ENCODE measurements at places on chromosomes 6 and 20.

- DNase-seq, result no peak
These were observed 11.6 kb upstream of the ASCC3 start for GRCh38 chr6:100892693-100893092.

- DNase-seq, result no peak
These were observed 53.9 kb downstream of the PREX1 start for GRCh38 chr20:48773837-48774418.

GRCh38 chr6:13027207-13027606 is 301.1 kb downstream of the TBC1D7 start:
- no peak for DNase-seq

DNA sequence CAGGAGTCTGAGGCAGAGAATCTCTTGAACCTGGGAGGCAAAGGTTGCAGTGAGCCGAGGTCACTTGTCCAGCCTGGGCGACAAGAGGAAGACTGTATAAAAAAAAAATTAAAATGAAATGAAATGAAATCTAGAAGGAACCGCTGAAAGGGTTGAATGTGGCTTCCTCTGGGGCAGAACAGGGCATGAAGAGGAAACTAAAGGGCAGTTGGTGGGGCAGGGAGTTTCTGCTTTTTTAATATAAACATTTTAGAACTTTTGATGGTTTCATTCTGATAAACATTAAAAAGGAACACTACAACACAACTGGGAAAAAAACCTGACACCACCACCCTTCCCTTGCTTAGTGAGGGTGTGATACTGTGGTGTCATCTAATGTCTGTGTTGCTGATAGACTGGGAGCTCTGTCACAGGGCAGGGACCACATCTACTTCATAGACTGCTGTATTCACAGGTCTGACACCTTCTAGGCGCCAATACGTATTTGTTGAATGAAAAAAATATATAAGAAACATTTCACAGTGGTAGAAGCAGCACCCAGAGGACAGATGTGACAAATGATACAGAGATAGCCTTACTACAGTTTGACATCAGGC is 128.9 kb downstream of the ADAT2 start:
- no peak for DNase-seq

GRCh38 chr20:24720957-24721356 is 228.1 kb upstream of the CST7 start:
- no peak for DNase-seq

GRCh38 chr6:35893246-35893645 is 27.7 kb downstream of the SRPK1 start:
- no peak for DNase-seq

DNA sequence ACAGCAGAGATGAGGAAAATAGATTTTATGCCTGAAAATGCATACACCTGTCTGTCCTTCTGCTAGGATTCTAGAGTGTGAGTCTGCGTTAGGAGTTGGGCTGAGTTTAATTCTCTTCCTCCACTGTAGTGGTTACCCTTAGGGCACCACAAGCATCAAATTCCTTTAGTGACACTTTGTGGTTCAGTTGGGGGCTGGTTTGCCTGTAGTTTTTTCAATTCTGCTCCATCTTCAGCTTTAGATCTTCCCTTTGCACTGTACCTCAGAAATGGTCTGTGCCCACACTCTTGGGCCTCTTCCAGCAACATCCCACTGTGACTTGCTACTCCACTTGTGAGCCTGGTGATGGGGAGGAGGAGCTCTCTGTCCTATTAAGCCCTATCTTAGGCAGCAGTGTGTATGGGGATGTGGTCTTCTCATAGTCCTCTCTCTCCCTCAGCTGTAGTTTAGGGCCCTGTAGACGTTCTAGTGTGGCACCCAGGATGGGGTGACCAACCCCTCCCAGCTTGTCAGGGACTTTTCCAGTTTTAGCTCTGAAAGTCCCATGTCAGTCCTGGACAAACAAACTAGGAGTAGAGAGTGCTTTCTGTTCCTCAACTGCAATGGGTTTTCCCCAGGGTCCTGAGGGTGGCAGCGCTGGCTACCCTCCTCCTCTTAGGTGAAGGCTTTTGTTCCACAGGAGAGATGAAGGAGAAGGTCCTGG is 19.7 kb upstream of the OGFRL1 start:
- DNase-seq, result no peak

DNA sequence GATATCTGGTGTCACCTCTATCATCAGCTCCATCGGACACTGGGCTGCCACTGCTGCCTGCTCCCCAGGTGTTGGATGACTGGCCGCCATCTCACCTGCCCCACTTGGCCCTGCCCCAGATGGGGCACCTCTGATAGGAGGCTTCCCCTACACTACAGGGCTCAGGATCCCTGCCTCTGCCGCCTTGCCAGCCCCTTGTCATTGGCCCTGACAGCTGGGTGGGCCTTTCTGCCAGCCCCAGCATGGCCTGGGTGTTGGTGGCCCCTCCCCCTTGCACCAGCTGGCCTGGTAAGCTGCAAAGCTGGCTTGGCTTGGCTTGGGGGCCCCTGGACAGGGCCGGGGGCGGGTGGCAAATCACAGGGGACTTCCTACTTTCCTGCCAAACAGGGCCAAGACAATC is 10.6 kb downstream of the PACSIN1 start:
- no peak for DNase-seq

GRCh38 chr20:57999465-58000111 is 228.9 kb downstream of the ANKRD60 start:
- DNase-seq, result no peak

- DNase-seq, result no peak
These were observed 37.0 kb downstream of the FOXO3 start for GRCh38 chr6:108597572-108598304.

GRCh38 chr6:31378062-31378720 is 21.2 kb upstream of the HLA-B start:
- no peak for DNase-seq

GRCh38 chr20:40197691-40198090 is 491.3 kb downstream of the MAFB start:
- no peak for DNase-seq

GRCh38 chr6:35725081-35725708 is 11.6 kb upstream of the ARMC12 start:
- no peak for DNase-seq

DNA sequence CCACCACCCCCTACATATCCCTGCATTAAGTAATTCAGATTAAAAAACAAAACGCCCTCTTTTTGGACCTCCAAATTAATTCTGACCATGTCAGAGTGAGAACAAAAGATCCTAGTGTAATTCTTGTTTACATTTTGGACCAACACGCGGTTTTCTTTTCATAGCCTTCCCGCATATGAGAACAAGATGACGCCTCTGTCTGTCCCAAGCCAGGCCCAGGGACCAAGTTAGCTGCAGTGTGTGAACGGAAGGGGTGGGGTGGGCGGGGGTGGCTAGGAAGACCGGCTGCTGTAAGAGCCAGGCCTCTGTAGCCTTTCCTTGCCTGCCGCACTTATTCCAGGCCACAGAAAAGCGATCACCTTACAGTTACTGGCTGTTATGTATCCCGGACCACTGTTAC is 68.0 kb downstream of the PLCG1 start:
- no peak for DNase-seq

DNA sequence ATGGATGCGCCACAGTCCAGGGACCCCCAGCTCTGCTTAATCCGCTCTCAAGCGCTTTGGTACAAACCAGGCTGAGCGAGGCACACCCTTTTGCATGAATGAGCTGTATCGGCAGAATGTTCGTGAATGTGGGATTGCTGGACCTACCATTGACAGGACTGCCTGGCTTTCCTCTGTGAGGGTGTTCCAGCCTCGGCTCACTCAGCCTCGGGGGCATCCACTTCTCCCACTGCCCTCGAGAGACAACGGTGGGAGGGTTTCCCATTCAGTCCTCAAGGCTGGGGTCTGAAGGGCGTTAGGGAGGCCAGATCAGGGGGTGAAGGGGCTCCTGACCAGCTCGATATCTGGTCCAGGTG is 17.4 kb downstream of the MDFI start:
- DNase-seq, result no peak
